ENCODE measurements at places on chromosomes 1 and 21.

GRCh38 chr21:42188663-42189062, 30.3 kb upstream of the ABCG1 start:
- no peak overlapping the region for H3K27ac ChIP-seq
- H3K36me3 ChIP-seq: no peaks in the 10 kb centered on the region
- DNase-seq: no peak
- no peak overlapping the region for H3K4me3 ChIP-seq
- no peaks in the 10 kb centered on the region for H3K27me3 ChIP-seq

- no peak overlapping the region for H3K4me3 ChIP-seq
- H3K4me1 ChIP-seq: no peaks in the 10 kb centered on the region
- no peak for DNase-seq
Observed at GRCh38 chr21:14722841-14723483, 176.8 kb upstream of the SAMSN1 start.

DNA sequence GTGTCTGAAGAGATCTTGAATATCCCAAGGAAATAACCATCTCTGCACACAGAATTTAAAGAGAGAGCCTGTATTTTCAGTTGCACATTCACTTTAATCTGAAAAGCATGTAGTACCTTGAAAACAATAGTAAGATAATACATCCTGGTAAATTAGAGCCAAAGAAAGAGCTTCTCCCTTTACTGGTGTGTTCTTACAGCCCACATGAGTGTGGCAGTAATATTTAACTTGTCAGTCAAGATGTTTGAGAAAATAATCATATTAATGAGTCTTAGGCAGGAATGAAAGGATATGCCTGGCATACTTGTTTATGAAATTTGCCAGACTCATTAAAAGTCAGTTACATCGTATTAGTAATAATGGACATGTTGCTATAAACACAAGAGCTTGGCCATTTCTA, 908.4 kb upstream of the ADGRL4 start:
- no peaks in the 10 kb centered on the region for H3K4me1 ChIP-seq
- no peak for DNase-seq
- H3K36me3 ChIP-seq: no peaks in the 10 kb centered on the region
- H3K27ac ChIP-seq: no peak overlapping the region

- H3K27ac ChIP-seq: no peak overlapping the region
- peaks cover 13% of the 10 kb centered on the region for H3K4me1 ChIP-seq
- no peak for DNase-seq
- no peaks in the 10 kb centered on the region for H3K27me3 ChIP-seq
Observed at GRCh38 chr1:30670240-30671060, 52.9 kb downstream of the MATN1 start.
